ENCODE measurements at places on chromosomes 4 and X. TPM values are rescaled to one million over a fixed set of nuclear protein-coding genes. Genes with fewer than 3 reads are reported as not detected.

Gene IL1RAPL1
- 2.3 TPM for total RNA-seq

Gene SH3RF1
- 58.1 TPM for total RNA-seq

Gene REELD1
- not detected for total RNA-seq

Gene ASMT
- total RNA-seq, result not detected

Gene HSFX2
- not detected for total RNA-seq

Gene GPR78
- 0.85 TPM for total RNA-seq

Gene GLUD2
- 1.1 TPM for total RNA-seq

Gene CT55
- not detected for total RNA-seq

Gene CLNK
- total RNA-seq, result not detected

Gene TMEM154
- 0.96 TPM for total RNA-seq

Gene TMPRSS11D
- not detected for total RNA-seq

Gene TSPAN7
- not detected for total RNA-seq

Gene GPR119
- not detected for total RNA-seq

Gene PCYT1B
- total RNA-seq, result under 0.01 TPM

Gene GLOD5
- not detected for total RNA-seq

Gene BEX2
- total RNA-seq, result 0.19 TPM

Gene NDST3
- total RNA-seq, result not detected

Gene VGLL1
- not detected for total RNA-seq

Gene VCX3A
- not detected for total RNA-seq

Gene SPANXB1
- total RNA-seq, result not detected

Gene CPZ
- total RNA-seq, result 1.5 TPM

Gene ARMCX4
- 6.8 TPM for total RNA-seq

Gene MAGEA1
- total RNA-seq, result not detected

Gene HERC6
- total RNA-seq, result 6.3 TPM

Gene ARHGAP10
- 34.9 TPM for total RNA-seq

Gene AVPR2
- not detected for total RNA-seq

Gene BTC
- total RNA-seq, result under 0.01 TPM

Gene TASL
- not detected for total RNA-seq

Gene SOWAHB
- total RNA-seq, result not detected

Gene ARHGAP24
- 42.6 TPM for total RNA-seq

Gene PPBP
- not detected for total RNA-seq

Gene RPGR
- total RNA-seq, result 5.9 TPM

Gene HTT-AS
- total RNA-seq, result not detected

Gene SMR3A
- total RNA-seq, result not detected

Gene MAOB
- 0.56 TPM for total RNA-seq

Gene HOPX
- 0.19 TPM for total RNA-seq

Gene DSPP
- total RNA-seq, result not detected

Gene SPANXA1
- total RNA-seq, result not detected

Gene EPHA5
- 7.1 TPM for total RNA-seq

Gene CXCL8
- 991 TPM for total RNA-seq

Measured in regular cardiac myocyte (primary cell).